Epithelial cell of proximal tubule (primary cell): ENCODE measurements at places on chromosomes 4 and X. TPM values are rescaled to one million over a fixed set of nuclear protein-coding genes. Genes with fewer than 3 reads are reported as not detected.

Gene AKAP4
- not detected in 2 replicates for total RNA-seq

Gene CYLC1
- total RNA-seq = not detected in 2 replicates

Gene GATA1
- total RNA-seq = not detected in 2 replicates

Gene MTNR1A
- total RNA-seq = 0.36 TPM in 1 of 2 replicates, not detected in the other

Gene TMA16
- total RNA-seq = 40.1 and 48.8 TPM in 2 replicates

Gene HELT
- not detected in 2 replicates for total RNA-seq

Gene PRDX4
- total RNA-seq = 254 and 265 TPM in 2 replicates

Gene HEPH
- 0.65 and 1.9 TPM in 2 replicates for total RNA-seq

Gene PDZD4
- total RNA-seq = under 0.01 and 0.17 TPM in 2 replicates

Gene ENAM
- total RNA-seq = 0.14 and 0.23 TPM in 2 replicates

Gene TRPC5OS
- not detected in 2 replicates for total RNA-seq

Gene DCAF12L2
- 0.06 and 2.2 TPM in 2 replicates for total RNA-seq

Gene MSX1
- total RNA-seq = 0.65 and 1.6 TPM in 2 replicates

Gene FABP2
- not detected in 2 replicates for total RNA-seq

Gene SPATA4
- total RNA-seq = not detected in 2 replicates

Gene PSAPL1
- 0.07 TPM in 1 of 2 replicates, not detected in the other for total RNA-seq

Gene BCAP31
- 155 and 163 TPM in 2 replicates for total RNA-seq

Gene CPEB2
- total RNA-seq = 3.5 and 7.7 TPM in 2 replicates

Gene CENPVL3
- total RNA-seq = 0.07 and 0.23 TPM in 2 replicates

Gene PASD1
- not detected in 2 replicates for total RNA-seq

Gene ARX
- total RNA-seq = not detected in 2 replicates

Gene TMSB15C
- total RNA-seq = 2.9 and 4.1 TPM in 2 replicates
